NCI-H1694 (cell line): ENCODE measurements at places on chromosomes 1 and 21.

- DNase-seq, result no peak
Observed at GRCh38 chr1:58333511-58333910, 213.0 kb downstream of the OMA1 start.

DNA sequence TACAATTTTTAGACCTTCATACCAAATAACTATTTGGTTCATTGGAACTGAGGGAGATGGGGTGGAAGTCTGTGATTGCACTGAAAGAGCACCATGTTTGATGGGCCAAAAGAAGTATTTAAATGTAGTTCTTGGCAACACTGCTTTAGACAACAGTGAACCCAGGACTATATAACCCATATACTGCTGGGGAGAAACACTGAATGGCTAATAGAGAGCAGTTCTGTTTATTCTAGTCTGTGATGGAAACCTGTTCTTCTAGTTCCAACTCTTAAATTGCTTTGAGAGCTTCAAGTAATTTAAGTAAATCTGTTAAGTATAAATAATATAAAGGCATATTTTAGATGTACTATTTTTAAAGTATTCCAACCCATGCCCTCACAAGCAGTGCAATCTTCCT, 96.3 kb downstream of the NIBAN1 start:
- no peak for DNase-seq

DNA sequence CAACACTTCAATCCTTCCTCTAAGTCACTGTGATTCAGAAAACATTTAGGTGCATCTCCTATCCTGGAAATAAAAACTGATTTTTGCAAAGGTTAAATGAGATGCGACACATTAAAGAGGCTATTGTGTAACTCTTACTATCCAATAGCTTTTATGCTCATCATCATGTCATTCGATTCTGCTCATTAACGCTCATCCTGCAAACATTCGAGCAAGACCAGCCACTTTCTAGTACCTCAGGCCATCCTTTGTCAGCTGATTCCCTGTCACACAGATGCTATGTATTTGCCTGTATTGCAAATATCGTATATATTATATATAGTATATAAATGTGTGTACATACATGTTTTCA, 131.6 kb downstream of the TLR5 start:
- no peak for DNase-seq

DNA sequence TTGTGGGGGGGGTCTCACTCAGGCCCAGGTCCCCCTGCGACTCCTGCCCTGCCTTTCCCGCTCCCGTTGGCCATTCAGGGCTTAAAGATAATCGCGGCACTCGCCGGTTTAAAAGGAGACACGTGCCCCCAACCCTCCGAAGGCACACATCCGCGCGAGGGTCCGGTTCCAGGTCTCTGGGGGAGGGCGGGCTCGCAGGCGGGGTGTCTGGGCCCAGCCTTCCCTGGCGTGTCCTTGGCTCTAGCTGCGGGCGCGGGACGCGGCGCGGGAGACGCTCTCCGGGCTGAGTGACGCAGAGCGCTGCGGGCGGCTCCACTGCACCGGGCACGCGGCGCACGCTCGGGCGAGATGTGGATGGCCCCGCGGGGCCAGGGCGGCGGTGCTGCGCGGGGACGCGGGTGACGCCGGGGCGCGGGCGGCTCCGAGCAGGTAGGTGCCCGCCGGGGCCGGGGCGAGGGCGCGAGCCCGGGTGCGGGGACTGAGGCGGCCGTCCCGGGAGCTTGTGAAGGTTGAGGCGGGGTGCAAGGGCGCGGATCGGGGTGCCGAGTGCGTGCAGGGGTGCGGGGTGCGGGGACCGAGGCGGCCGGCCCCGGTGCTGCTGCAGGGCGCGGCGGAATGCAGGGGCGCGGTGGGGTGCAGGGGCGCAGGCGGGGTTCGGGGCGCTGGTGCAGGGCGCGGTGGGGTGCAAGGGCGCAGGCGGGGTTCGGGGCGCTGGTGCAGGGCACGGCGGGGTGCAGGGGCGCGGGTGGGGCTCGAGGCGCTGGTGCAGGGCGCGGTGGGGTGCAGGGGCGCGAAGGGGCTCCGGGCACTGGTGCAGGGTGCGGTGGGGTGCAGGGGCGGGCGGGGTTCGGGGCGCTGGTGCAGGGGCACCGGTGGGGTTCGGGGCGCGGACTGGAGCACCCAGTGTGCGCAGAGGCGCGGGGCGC, 3.3 kb upstream of the TRPM2 start:
- DNase-seq, result no peak

- no peak for DNase-seq
Observed at GRCh38 chr1:192709544-192709943, 73.6 kb downstream of the RGS13 start.

DNA sequence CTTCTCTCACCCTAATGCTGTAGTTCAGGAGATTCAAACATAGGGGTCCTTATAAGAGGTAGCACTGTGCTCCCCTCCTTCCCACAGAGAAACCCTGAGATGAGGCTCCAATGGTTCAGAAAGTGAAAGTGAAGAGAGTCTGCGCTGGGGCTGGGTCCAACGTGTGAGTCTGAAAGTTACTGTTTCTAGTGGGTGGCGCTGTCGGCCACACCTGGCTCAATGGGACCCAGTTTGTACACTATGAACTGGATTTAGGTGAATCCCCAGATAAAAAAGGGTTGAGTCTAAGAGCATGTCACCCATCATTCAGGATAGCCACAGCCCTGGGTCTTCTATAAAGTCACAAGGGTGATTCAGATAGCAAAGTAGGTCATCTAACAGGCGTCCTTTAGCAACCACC, 2.8 kb downstream of the SMCP start:
- DNase-seq, result no peak

DNA sequence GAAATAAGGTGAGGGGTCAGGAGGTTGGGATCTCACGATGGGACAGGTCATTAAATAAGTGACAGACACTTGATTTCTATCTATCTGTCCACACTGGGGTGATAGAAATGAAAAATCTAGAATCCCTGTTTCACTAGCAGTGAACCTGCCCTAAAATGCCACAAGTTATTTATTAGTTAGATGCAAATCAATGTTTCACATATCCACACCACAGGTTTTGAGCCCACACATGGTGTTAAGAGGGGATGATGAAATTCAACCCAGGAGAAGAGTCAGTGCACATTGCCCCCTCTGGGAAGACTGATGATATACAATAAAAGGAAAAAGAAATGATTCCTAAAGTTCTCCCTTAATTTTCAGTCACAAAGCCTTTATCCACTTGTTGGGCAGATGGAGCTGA, 10.1 kb upstream of the NTPCR start:
- DNase-seq, result no peak

DNA sequence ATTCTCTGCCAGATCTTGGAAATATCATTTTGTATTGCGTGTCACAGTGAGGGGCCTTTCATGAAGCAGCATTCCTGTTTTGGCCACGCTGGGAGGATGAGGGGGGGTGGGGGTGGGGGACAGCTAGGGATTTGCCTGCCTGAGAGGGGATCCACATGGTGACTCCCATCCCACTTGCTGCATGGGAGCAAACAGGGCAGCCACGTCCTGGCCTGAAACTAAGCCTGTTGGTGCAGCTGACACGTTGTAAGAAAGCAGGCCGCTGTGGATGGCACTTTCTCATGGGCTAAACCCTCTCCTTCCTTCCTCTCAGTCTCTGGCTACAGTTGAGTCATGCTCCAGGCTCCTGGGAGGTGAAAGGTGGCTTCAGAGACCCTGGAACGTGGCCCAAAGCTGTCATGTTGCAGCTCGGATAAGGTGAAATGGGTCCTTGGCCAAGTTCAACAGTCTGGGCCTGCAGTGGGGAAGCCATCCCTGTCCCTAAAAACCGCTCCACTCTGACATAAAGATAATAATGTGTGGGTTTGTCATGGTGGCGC, 346.7 kb upstream of the VAMP3 start:
- DNase-seq, result no peak

- DNase-seq, result no peak
Observed at GRCh38 chr1:28156821-28157220, 19.7 kb downstream of the PTAFR start.

DNA sequence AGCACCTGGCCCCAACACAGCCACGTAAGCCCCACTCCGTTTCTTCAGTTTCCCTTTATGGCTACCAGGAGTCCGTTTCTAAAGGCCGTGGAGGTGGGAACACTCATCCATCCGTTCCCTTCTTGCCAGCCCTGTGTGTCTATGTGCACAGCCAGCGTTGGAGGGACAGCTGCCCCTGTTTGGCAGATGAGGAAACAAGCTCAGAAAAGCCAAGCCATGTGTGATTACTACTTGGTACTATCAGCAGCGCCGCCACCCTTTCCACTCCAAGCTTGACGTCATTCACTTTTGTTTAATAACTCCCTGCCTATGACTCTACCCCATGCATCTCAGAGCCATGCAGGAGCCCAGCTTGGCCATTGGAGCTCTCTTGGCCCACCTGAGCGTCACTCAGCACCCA, 3.5 kb downstream of the LRP8 start:
- DNase-seq, result no peak

- no peak for DNase-seq
Observed at GRCh38 chr1:81111818-81112217, 688.9 kb upstream of the ADGRL2 start.

DNA sequence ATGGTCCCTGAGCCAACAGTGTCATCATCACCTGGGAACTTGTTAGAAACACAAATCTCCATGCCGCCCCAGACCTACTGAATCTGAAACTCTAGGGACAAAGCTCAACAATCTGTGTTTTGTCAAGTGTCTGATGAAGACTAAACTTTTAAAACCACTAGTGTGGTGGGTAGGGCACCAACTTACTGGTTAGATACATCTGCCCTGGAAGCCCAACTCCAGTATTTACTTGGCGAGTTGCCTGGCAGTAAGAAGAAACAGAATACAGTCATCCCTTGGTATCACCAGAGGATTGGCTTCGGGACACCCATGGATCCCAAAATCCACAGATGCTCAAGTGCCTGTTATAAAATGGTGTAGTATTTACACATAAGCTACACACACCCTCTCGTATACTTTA, 367.9 kb upstream of the DUSP10 start:
- DNase-seq, result no peak

- no peak for DNase-seq
Observed at GRCh38 chr1:226233293-226233692, 9.8 kb downstream of the MIXL1 start.

- no peak for DNase-seq
Observed at GRCh38 chr1:228145463-228146416, 4.0 kb upstream of the GJC2 start.

DNA sequence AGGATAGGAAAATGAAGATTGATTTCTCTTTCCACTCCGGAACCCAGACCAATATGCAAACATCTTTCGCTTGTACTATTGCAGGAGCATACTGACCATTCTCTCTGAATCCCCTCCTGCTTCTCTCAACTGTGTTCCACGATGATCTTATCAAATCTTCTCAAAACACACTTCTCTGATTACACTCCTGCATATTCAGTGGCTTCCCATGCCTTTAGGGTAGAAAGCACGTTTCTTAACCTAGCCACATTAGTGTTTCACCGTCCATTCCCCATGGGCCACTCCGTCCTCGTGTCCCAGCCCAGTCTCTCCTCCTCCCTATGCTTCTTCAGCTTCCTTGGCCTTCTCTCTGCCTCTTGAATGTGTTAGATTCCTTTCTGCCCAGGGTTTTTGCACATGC, 198.5 kb downstream of the ZP4 start:
- no peak for DNase-seq

DNA sequence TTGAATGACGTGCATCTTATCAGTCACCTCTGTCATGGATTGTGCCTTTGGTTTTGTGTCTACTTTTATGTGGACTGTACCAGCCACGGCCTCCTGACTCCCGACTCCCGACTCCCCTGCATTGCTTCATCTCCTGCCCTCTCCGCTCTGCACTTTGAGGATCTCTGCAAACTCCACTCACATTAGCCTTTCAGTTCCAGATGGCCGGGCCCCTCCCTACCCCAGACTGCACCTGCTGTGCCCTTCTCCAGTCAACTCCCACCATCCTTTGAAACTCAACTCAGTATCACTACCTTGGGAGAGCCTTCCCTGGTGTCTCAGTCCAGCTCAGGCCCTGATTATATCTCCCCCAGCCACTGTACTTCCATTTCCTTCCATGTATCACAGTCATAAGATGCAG, 71.4 kb downstream of the MDM4 start:
- DNase-seq, result peak; percentile 49

- no peak for DNase-seq
Observed at GRCh38 chr1:33842348-33842747, 21.5 kb upstream of the HMGB4 start.

GRCh38 chr21:41167348-41168342, at the start of gene BACE2:
Gene BACE2, plus strand, starts transcription at chr21:41168160. Its CDS starts 104 bp downstream, at chr21:41168264.
- DNase-seq, result no peak

DNA sequence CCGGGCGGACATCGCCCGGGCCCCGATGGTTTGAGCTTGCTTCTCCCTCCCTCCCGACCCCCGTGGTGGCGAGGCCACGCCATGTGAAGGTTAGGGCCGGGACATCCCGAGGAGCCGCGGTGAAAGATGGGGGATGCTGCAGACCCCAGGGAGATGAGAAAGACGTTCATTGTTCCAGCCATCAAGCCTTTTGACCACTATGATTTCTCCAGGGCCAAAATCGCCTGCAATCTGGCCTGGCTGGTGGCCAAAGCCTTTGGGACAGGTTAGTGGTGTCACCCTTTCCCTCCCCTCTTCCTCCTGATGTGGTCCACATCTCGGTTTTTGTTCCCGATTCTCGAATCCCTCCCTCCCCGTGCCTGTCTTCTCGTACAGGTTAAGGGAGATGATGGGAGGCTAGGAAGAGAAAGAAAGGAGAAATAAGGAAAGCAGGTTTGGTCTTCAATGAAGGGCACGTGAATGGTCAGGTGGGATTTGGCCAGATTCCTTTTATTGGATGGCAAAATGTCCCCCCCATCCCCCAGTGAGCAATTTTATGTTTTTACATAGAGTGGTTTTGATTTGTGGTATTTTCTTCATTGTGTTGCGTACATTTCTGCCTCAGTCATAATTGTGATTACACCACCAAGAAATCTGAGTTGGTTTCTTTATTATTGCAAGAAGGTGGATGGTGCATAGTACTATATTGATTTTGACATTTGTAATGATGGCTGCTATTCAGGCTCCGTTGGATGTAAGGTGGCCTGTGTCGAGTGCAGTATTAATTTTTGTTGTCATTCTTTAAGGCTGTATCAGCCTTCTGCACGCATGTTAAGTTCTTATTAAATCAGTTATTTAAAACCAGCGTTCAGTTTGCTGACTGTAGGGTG, 1.2 kb downstream of the CAMSAP2 start:
- DNase-seq, result no peak

- no peak for DNase-seq
Observed at GRCh38 chr1:147748676-147749350, 11.6 kb downstream of the GJA5 start.

DNA sequence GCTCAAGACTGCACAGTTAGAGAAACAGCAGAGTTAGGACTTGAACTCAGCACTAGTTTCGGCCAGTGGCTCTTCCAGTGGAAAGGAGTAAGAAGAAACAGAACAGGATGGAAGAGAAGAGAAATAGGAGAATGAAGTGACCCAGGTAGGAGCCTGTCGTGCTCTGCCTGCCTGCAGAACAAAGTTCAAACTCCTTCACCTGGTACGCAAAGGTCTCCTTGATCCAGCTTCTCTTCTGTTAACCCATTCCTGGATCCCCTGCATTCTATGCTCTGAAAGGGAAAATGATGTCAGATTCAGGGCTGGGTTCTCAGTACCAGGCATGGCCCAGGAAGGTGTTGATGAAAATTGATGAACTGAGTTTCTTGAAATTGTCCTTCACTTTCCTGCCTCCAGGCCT, 3.9 kb downstream of the FAM229A start:
- no peak for DNase-seq
